ENCODE measurements at places on chromosomes 6 and 20. TPM values are rescaled to one million over a fixed set of nuclear protein-coding genes. Genes with fewer than 3 reads are reported as not detected.

DNA sequence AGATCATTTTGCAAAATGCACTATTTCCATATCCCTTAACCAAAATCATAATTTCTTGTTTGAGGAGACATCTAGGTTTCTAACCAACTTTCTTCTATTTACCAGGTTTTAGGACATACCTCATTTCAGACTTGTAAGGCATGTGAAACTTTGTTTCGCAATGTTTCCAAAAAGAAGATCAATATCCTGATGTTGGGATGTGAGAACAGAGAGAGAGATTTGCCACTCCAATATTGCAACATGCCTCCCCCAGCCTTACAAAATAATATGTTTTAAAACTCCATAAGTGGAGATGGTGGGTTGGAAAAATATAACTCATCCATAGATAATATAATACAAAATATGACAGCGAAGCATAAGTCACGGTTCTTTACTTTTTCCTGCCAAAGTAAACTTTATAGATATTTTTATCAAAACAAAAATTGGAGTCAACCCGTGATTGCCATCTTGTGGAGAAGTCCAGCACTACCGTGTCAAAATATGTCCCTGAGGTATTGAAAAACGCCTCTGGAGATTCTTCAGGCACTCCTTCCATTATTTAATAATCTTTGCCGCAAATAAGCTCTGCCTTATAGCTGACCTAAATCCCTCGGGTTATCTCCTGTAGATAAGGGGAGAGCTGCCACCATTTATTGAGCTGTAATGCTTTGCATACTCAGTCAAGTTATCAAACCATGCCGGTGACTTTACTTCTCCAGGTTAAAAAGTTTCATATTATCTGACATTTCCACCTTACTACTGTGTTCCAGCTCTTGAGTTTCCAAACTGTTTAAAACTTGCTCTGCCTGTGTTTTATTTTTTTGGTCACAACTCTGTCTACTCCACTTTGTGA lies 534.2 kb downstream of the HACE1 start:
- no peaks in the 10 kb centered on the region for H3K4me1 ChIP-seq
- H3K27ac ChIP-seq, result no peak overlapping the region
- H3K27me3 ChIP-seq, result no peaks in the 10 kb centered on the region
- H3K4me3 ChIP-seq, result no peak overlapping the region

DNA sequence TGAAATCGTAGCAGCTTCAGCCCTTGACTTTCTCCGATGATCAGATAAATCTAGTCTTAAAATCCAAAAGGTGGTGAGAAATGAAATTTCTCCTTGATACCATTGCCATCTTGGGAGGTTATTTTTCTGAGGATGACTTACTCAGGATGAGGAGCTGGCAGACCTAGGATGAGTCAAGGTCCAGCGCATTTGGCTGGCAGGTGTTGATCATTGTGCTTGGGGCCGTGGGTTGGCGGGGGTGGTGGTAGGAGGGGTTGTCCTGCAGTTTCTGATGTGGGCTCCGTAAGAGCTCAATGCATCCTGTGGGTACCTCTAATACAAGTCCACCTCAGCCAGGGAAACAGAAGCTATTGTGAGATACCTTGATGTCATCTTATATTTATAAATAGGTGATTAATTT lies 148.3 kb upstream of the SCGN start:
- H3K27me3 ChIP-seq, result no peaks in the 10 kb centered on the region
- no peak for DNase-seq

- no peaks in the 10 kb centered on the region for H3K4me1 ChIP-seq
- no peak for DNase-seq
- H3K27ac ChIP-seq, result no peak overlapping the region
- no peaks in the 10 kb centered on the region for H3K27me3 ChIP-seq
Measured at GRCh38 chr6:135831016-135831415, 20.5 kb upstream of the PDE7B start.

GRCh38 chr6:101545191-101545590 lies 151.7 kb downstream of the GRIK2 start:
- no peaks in the 10 kb centered on the region for H3K27me3 ChIP-seq
- no peak overlapping the region for H3K27ac ChIP-seq
- H3K36me3 ChIP-seq, result no peaks in the 10 kb centered on the region
- H3K4me1 ChIP-seq, result no peaks in the 10 kb centered on the region
- DNase-seq, result no peak
- no peak overlapping the region for H3K4me3 ChIP-seq

Gene TSPO2
- not detected for polyA plus RNA-seq

Gene TRAPPC3L
- polyA plus RNA-seq, result not detected

Measured in small intestine (tissue), 16 donors.